GM12878 (cell line): ENCODE measurements at places on chromosomes 5 and 9. TPM values are rescaled to one million over a fixed set of nuclear protein-coding genes. Genes with fewer than 3 reads are reported as not detected.

- DNase-seq, result no peak
- no peak overlapping the region for H3K27ac ChIP-seq
- no peaks in the 10 kb centered on the region for H3K4me1 ChIP-seq
- no peaks in the 10 kb centered on the region for H3K36me3 ChIP-seq
- no peak overlapping the region for H3K4me3 ChIP-seq
- no peaks in the 10 kb centered on the region for H3K27me3 ChIP-seq
These were observed 1041.0 kb downstream of the TLE1 start for GRCh38 chr9:80648336-80648735.

Gene DNAJC25
- 3.0 and 4.0 TPM in 2 replicates for total RNA-seq

DNA sequence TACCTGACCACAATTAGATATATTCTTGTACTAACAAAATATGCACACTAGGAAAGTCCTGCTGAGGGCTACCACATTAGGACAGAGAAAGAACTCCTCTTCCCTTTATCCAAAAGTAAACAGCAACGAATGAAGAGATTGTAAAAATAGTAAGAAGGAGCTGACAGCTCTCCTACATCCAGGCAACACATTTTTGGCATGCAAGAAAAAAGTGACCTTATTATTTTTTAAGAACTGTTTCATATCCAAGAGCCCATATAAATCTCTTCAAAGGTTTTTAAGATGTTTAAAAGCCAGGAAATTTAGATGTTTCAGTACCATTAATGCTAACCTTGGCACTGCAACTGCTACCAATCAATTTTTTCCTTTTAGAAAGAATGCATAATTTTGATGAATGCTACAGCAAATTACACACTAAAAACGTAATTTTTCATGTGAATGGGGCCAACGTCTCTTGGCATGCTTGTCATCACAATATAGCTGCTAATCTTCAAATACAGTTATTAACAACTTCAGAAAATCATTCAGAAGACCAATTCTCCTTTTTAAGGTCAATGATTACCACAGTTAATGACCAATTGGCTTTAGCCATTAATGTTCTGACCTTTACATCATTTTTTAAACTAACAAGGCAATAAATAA is 132.0 kb downstream of the FBXL17 start:
- H3K27me3 ChIP-seq, result no peaks in the 10 kb centered on the region
- no peak overlapping the region for H3K27ac ChIP-seq
- no peak for DNase-seq
- no peaks in the 10 kb centered on the region for H3K36me3 ChIP-seq
- H3K4me1 ChIP-seq, result no peaks in the 10 kb centered on the region

- no peaks in the 10 kb centered on the region for H3K36me3 ChIP-seq
- H3K4me1 ChIP-seq, result peaks cover 6% of the 10 kb centered on the region
- no peak overlapping the region for H3K4me3 ChIP-seq
- H3K27me3 ChIP-seq, result no peaks in the 10 kb centered on the region
- no peak for DNase-seq
- H3K27ac ChIP-seq, result no peak overlapping the region
These were observed 9.7 kb upstream of the PRKACG start for GRCh38 chr9:69023650-69024049.

DNA sequence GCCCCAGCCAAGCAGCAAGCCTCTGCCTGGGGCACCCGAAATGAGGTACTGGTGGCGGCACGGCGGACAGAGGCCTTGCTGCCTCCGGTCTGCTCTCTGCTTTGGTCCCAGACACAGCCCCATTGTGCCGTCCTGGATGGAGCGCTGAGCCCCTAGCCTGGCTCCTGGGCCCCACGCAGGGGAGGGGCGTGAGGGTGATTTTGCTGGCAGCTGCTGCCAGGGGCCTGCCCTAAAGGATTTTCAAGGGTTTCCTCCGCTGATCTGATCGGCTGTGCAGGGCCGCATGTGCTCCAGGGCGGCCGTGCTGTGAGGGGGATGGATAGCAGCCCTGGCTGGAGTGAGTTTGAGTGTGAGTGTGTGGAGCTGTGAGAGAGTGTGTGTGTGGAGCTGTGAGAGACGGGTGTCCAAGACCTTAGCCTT is 1.3 kb downstream of the GPSM1 start:
- H3K4me1 ChIP-seq, result no peaks in the 10 kb centered on the region
- H3K27me3 ChIP-seq, result peaks cover 8% of the 10 kb centered on the region; the same call in 1 of the 2 replicates
- no peak overlapping the region for H3K27ac ChIP-seq

Gene PCDHB14
- total RNA-seq, result not detected in 2 replicates

DNA sequence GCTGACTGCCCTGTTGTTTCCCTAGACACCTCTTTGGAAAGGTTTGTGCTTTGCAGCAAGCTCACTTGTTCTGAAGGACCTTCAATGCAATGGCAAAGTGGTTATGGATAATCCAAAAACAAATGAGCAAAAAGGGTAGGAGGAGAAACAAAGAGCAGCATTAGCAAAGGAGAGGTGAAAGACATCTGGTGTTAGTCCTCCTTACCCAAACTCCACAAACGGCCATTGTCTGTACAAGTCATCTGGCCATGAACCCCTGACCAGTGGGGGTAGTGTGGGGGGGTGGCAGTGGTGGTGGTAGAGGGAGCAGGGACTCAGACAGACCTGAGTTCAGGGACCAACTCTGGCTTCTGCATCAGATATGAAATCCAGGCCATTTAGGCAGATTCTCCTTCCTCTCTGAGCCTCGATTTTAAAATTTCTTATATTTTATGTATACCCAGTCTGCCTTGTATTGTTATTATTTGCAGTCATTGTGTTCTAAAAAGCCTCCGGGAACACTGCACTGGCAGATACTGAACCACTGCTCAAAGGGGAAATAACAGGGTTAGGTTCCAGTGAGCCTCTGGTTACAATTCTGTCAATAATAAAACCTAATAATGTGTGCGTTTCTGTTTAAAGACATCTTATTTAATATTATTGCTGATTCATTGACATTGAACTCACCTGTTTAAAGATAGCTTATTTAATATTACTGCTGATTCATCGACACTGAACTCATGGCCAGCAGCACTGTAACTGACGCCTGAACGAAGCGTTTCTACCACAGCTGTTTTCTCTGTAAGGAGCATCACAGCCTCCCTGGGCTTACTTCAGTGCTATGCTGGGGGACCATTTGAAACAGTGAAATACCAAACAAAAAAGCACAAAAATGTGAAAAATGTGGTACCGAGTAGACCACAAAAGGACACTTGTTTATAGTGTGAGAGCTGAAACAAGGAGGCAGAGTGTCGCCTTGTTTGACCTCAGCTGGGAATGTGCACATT is 156.0 kb downstream of the SEC61B start:
- no peaks in the 10 kb centered on the region for H3K36me3 ChIP-seq
- H3K4me3 ChIP-seq, result no peak overlapping the region
- DNase-seq, result no peak
- no peaks in the 10 kb centered on the region for H3K4me1 ChIP-seq

GRCh38 chr5:16871746-16872339 is 64.2 kb downstream of the MYO10 start:
- no peaks in the 10 kb centered on the region for H3K27me3 ChIP-seq
- no peaks in the 10 kb centered on the region for H3K36me3 ChIP-seq
- no peaks in the 10 kb centered on the region for H3K4me1 ChIP-seq
- DNase-seq, result no peak

GRCh38 chr5:168305281-168305680 is 13.8 kb downstream of the WWC1 start:
- no peaks in the 10 kb centered on the region for H3K36me3 ChIP-seq
- H3K27me3 ChIP-seq, result no peaks in the 10 kb centered on the region
- no peak overlapping the region for H3K27ac ChIP-seq
- H3K4me1 ChIP-seq, result peaks cover 3% of the 10 kb centered on the region

Gene ARL14EPL
- not detected in 2 replicates for total RNA-seq

Gene BRINP1
- total RNA-seq, result not detected in 2 replicates

Gene FOXE1
- total RNA-seq, result not detected in 2 replicates

DNA sequence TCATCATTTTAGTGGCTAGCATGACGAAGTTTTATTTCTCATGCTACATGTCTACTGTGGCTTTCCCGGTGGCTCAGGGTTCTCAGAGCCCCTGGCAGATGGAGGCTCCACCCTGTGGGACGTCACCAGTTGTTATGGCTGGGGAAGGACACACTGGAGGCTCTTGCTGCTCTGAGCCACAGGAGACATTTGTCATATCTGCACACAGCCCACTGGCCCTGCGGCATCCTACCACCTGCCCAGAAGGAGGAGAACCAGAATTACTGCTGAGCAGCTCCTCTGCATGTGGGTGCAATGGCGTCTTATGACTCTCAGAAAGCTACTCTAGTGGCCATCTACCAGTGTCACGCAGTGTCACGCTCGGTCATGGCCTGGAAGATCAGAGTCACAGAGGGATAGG is 6.6 kb downstream of the OR13J1 start:
- H3K4me3 ChIP-seq, result no peak overlapping the region
- no peaks in the 10 kb centered on the region for H3K4me1 ChIP-seq
- no peaks in the 10 kb centered on the region for H3K27me3 ChIP-seq
- H3K27ac ChIP-seq, result no peak overlapping the region
- no peak for DNase-seq
- no peaks in the 10 kb centered on the region for H3K36me3 ChIP-seq

DNA sequence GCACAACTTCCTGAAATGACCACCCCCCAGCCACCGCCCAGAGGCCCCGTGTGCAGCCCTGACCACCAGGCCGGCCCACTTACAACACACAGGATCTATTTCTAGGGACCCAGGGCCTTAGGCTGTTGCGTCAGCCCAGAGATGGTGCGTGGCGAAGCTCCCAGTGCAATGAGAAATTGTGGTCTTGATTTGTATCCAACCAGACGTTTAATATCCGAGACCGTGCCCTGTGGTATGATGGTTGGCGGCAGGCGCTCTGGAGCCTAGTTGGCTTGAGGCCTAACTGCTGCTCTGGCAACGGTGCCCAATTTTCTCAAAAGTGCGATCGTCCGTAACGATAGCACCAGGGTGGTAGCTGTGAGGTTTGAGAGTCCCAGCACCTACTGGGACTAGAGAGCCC is 32.6 kb upstream of the SLC6A19 start:
- H3K4me1 ChIP-seq, result peaks cover 3% of the 10 kb centered on the region
- H3K27ac ChIP-seq, result no peak overlapping the region
- H3K36me3 ChIP-seq, result no peaks in the 10 kb centered on the region
- no peak for DNase-seq
- H3K4me3 ChIP-seq, result no peak overlapping the region
- no peaks in the 10 kb centered on the region for H3K27me3 ChIP-seq

Gene PCDHA1
- not detected in 2 replicates for total RNA-seq

GRCh38 chr5:75167345-75167744 is 69.3 kb downstream of the ANKRD31 start:
- no peaks in the 10 kb centered on the region for H3K4me1 ChIP-seq
- no peaks in the 10 kb centered on the region for H3K27me3 ChIP-seq

DNA sequence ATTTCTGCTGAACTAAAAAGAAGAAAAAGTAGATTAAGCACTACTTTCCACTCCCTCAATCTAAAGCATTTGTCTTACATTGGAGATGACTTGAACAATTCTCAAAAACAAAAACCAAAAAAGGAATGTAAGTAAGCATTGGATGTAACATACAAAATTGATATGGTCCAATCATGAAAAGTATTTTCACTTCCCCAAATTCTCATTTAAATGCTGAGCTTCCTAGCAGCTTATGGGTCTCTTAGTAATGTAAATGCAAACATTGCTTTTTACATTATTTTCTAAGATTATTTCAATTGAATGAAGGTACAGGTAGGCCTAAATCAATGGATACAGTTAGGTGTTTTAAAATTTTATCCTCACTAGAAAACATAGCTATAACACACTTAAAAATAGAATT is 20.0 kb downstream of the ANKH start:
- H3K27me3 ChIP-seq, result no peaks in the 10 kb centered on the region
- H3K4me3 ChIP-seq, result no peak overlapping the region
- no peaks in the 10 kb centered on the region for H3K4me1 ChIP-seq
- no peak overlapping the region for H3K27ac ChIP-seq
- H3K36me3 ChIP-seq, result no peaks in the 10 kb centered on the region; the same call in 1 of the 2 replicates

Gene S1PR3
- 0.05 and 0.18 TPM in 2 replicates for total RNA-seq

Gene DMRT2
- total RNA-seq, result 0.82 and 1.0 TPM in 2 replicates

Gene NUDT12
- 3.9 and 5.2 TPM in 2 replicates for total RNA-seq

GRCh38 chr5:150763023-150763769 is 4.4 kb upstream of the DCTN4 start:
- peaks cover 4% of the 10 kb centered on the region; the same call in 1 of the 2 replicates for H3K4me1 ChIP-seq
- no peaks in the 10 kb centered on the region for H3K36me3 ChIP-seq
- no peak overlapping the region for H3K4me3 ChIP-seq
- no peak for DNase-seq

GRCh38 chr5:154858972-154859871 is 795 bp downstream of the CNOT8 start:
- no peaks in the 10 kb centered on the region for H3K27me3 ChIP-seq
- no peak for DNase-seq
- no peaks in the 10 kb centered on the region for H3K36me3 ChIP-seq
- H3K27ac ChIP-seq, result peak overlapping the region; percentile 91

- no peak for DNase-seq
- no peaks in the 10 kb centered on the region for H3K27me3 ChIP-seq
These were observed at the start of gene SIT1 for GRCh38 chr9:35650341-35651158. Gene SIT1, minus strand, starts transcription at chr9:35650931. Its CDS starts 78 bp downstream, at chr9:35650853.

DNA sequence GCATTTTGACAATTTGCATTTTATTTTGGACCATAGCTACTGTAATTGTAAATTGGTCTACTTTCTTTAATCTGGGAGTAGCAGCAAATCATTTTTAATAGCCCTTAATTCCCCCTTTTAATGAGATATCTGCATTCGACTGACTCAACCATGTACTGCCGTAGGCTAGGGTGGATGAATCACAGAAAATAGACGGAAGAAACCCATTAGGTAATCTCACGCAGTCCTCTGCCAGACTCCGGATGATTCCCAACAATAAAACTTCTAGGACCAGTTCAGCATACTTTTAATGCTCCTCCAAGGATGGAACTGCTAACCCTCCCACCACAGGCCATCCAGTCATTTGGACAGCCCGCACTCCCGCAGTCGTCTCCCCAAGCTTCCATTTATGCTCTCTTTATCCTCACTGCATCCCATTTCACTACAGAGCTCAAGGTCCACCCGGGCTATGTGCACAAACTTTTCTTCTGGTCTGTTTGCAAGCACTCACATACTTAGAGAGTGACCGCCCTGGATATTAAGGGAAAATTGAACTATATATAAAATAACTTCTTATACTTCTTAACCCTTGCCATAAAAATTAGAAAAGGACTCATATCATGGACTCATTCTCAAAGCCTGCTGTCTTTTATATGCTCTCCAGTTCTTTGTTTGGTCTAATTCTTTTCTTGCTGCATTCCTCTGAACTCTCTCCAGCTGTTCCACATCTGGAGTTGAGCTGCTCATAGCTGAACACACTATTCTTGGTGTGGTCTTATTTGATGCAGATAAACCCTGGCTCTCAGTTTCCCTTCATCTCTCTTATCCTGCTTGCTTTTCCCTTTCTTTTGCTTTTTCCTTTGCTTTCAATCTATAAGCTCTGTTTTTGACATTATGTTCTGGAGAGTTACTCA is 326.6 kb downstream of the ARL15 start:
- no peaks in the 10 kb centered on the region for H3K27me3 ChIP-seq
- no peak overlapping the region for H3K27ac ChIP-seq
- DNase-seq, result no peak
- H3K36me3 ChIP-seq, result no peaks in the 10 kb centered on the region

Gene TMEM174
- total RNA-seq, result not detected in 2 replicates

DNA sequence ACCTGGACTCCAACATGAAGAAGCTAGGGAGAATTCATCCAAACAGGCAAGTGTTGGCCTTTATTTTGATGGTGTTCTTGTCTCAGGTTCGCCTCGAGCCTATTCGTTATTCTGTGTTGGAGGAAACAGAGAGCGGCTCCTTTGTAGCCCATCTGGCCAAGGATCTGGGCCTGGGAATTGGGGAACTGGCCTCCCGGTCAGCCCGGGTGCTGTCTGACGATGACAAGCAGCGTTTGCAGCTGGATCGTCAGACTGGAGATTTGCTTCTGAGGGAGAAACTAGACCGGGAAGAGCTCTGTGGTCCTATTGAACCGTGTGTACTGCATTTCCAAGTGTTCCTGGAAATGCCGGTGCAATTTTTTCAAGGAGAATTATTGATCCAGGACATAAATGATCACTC is 367 bp downstream of the PCDHB4 start:
- no peak overlapping the region for H3K4me3 ChIP-seq
- no peak overlapping the region for H3K27ac ChIP-seq
- no peaks in the 10 kb centered on the region for H3K27me3 ChIP-seq
